A549 treated with GW870086 at 1 μM for 4 hours (cell line): ENCODE measurements at places on chromosomes 5 and 9. TPM values are rescaled to one million over a fixed set of nuclear protein-coding genes. Genes with fewer than 3 reads are reported as not detected.

The SLC34A1 gene
- not detected in 5 replicates for total RNA-seq

The PLPP6 gene
- 8.0 to 11.5 TPM (median 11.0 TPM) in 5 replicates for total RNA-seq

The C5orf47 gene
- not detected in 5 replicates for total RNA-seq

The CSF2 gene
- 0.42 to 0.93 TPM (median 0.53 TPM) in 5 replicates for total RNA-seq

The RBM18 gene
- total RNA-seq, result 12.1 to 25.2 TPM (median 21.0 TPM) in 5 replicates

The ISL1 gene
- 0.14 TPM in 1 of 5 replicates, not detected in the others for total RNA-seq

The NXNL2 gene
- 0.45 to 1.0 TPM (median 0.80 TPM) in 5 replicates for total RNA-seq

The ADAMTSL2 gene
- total RNA-seq, result 0.03 TPM in 1 of 5 replicates, not detected in the others
